CD4-positive, alpha-beta T cell treated with Interleukin-6 for 4 hours (primary cell): ENCODE measurements at places on chromosomes 5 and 9.

- DNase-seq = no peak
Observed at GRCh38 chr9:90127923-90128322, 514.7 kb downstream of the DIRAS2 start.

- DNase-seq = no peak
Observed at GRCh38 chr5:77163453-77163852, 47.0 kb upstream of the PDE8B start.

GRCh38 chr5:95445442-95445841, 54.3 kb downstream of the FAM81B start:
- no peak for DNase-seq

DNA sequence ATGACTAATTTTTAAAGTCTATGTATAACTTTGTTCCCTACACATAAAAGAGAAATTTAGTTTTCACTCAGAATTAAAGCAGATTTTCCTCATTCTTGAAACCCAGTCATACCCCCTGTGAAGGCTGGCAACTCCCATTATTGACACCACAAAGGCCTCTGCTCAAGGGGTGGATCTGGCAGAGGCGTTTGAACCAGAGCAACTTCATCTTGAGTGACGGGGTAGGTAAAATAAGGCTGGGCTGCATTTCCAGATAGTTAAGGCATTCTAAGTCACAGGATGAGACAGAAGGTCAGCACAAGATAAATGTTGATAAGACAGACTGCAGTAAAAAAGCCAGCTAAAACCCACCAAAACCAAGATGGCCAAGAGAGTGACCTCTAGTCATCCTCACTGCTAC, 177.2 kb upstream of the OR13F1 start:
- DNase-seq = no peak

DNA sequence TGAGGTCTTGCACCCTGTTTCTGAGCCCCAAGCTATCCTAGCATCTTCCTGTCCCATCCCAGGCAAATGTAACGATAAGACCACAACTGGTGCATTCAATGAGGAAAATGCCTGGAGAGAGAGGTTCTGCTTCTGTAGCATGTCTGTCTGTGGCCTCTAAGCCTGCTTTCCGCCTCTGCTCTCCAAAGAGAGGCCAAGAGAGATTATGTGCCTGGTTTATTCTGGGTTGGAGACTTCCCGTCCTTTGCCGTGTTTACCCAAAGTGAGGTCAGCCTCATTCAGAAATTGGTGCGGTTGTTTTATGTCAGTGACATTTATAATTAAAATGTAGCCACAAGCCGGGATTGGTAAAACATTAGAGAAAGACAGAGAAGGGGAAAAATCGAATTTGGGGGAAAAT, 77.8 kb downstream of the FGF1 start:
- no peak for DNase-seq

DNA sequence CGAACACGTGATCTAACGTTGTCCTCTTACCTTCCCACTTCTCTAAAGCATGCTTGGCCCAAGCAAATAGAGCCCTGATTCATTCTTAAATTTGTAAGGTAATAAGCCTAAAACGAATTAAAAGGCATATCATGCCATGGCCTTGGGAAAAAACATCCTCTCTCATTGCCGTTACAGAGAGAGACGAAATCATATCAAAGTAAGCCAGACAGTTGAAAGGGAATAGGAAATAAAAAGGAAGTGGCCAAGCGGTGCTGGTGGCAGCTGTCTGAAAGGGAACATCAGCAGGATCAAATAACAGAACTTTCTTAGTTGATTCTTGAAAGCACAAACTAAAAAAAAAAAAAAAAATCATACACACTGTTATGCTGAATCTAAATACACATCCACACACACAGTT, 49.1 kb upstream of the CDH6 start:
- DNase-seq = no peak
